ENCODE measurements at places on chromosomes 6 and 20. TPM values are rescaled to one million over a fixed set of nuclear protein-coding genes. Genes with fewer than 3 reads are reported as not detected.

RIPOR2 gene
- 2.1 TPM for total RNA-seq

SIRPB1 gene
- total RNA-seq: 1.2 TPM

MAS1 gene
- total RNA-seq: not detected

SCUBE3 gene
- total RNA-seq: 62.5 TPM

CST3 gene
- total RNA-seq: 229 TPM

RSPO4 gene
- not detected for total RNA-seq

RIMS1 gene
- 8.3 TPM for total RNA-seq

MYLK2 gene
- under 0.01 TPM for total RNA-seq

DNA sequence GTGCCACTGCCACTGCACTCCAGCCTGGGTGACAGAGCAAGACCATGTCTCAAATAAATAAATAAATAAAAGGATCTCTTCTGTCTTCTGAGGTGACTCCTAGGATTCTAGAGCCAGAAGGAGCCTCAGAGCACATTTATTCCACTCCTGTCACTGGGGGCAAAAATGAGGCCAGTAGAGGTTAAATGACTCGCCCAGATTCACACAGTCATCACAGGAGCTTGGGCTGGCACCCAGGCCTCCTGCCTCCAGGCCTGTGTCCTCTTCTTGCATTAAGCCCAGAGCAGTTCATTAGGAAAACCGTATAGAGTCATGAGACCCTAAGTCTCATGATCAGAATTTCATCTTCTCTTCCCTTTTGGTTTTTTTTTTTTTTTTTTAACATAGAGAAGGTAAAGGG, 243.3 kb downstream of the NRN1 start:
- DNase-seq: no peak

GRCh38 chr6:106739387-106739786, 110.0 kb downstream of the QRSL1 start:
- DNase-seq: no peak

DNA sequence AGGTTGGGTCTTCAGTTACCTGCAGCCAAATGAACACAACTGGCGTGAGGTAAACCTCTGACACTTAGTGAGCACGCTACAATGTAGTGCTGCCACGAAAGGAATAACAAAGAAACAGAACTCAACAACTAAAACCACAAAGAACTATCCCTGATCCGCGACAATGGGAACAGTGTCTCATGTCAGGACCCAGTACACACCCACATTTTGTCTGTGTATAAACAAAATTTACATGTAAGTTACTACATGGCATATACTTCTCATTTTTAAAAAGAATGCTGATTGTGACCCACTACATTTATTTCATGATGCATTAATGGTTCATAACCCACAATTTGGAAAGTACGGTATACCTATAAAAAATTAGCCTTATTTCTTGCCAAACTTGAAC, 14.1 kb downstream of the FKBP1A start:
- DNase-seq: no peak

DNA sequence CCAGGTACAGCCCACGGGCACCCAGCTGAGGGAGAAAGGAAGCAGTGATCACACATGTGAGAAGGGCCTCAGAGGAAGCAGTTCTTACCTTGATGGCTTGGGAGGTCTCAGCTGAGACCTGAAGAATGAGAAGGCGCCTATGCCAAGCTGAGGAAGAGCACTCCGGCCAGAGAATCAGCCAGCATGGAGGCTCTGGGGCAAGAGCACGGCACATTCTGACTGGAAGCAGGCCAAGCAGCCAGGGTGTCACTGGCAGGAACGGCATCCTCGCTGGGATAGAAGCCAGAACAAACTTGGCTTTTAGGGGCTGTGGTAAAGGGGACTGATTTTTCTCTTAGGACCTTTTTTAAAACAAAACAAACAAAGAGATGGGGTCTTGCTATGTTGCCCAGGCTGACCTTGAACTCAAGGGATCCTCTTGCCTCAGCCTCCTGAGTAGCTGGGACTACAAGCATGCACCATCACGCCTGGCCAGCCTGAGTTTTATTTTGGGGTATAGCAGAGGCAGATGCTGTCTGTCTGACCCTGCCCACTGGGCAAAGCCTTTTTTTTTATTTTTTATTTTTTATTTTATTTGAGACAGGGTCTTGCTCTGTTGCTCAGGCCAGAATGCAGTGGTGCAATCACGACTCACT, 17.6 kb downstream of the GHRH start:
- no peak for DNase-seq

DNA sequence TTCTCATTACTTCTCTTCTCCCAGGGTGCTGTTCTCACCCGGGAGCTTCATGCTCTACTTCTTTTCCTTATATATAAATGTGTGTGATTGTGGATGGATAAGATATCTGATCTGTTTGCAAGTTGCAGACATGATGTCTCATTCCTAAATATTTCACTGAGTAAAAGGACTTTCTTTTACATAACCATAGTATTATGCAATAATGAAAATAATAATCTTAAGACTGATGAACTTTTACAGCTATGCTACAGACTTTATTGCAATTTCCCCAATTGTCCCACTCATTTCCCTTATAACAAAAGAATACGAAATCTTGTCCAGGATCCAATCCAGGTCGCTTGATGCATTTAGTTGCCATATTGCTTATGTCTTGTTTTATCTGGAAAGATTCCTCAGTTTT, 284.5 kb upstream of the JAG1 start:
- no peak for DNase-seq

DNA sequence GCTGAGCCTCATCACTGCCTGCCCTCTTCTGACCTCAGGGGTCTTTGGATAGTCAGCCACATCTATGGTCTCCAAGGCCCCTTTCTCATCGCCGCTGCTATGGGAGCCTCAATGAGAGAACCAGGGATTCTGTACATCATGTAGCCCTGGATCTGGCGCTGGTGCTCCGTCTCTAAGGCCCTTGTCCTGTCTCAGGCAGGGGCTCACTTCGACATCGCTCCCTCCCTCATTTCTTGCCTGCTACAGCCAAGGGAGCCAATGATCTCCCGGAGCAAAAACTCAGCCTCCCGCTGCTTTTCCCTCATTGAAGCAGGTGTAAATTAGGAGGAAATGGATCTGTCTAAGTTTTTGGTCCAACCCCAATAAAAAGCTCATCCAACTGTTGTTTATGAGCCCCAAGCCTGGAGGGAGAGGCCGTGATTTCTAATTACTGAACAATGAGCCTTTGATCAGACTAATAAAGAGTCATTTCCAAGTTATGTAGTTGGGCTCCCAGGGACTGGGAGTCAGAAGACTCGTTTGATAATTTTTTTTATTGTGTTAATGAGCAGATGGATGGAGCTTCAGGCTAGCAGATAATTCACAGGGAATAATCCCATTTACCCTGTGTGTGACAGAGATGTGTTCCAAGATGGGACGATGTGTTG, 30.9 kb downstream of the LBP start:
- DNase-seq: no peak

- no peak for DNase-seq
Observed at GRCh38 chr20:25077610-25078169, 4.3 kb downstream of the VSX1 start.

DNA sequence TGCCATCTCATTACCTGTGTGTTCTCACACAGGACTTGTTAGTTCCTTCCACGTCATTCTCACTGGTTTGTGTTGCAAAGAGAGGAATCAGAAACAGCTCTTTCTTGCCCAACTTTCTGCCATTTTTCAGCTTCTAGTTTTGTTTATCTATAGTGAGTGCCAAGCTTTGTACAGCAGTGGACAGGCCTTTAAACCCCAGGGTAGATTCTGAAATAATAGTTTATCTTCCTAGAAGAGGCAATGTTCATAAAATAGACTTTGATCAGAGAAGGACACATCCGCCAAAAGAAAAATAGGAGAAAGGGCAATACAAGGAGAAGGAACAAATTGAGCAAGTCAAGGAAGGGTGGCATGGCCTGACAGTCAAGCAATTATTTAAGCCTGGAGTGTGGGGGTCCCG, 17.7 kb upstream of the TMEM30A start:
- DNase-seq: no peak

GRCh38 chr6:37238381-37238780, 19.2 kb upstream of the TBC1D22B start:
- no peak for DNase-seq

DNA sequence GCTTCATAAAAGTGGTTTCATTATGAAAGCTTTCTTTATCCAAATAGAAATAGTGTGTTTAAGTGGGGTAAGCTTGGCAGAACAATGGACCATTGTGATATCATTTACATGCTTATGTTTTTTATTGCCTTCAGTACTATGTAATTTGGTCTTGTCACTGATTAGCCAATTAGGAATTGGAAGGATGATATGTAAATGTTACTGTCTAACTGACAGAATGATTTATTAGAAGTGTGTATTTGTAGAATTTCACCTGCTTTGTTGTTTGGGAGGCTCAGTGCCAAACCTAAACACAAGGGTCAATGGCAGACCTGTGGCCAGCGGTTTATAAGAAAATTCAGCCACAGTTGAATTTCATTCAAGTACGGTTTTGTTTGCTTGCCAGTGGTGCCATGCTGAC, 39.0 kb downstream of the AIG1 start:
- no peak for DNase-seq

- no peak for DNase-seq
Observed at GRCh38 chr6:104729433-104729832, 130.3 kb downstream of the HACE1 start.

GRCh38 chr20:17966432-17967310, 1.9 kb downstream of the SNX5 start:
- DNase-seq: peak; percentile 70

DNA sequence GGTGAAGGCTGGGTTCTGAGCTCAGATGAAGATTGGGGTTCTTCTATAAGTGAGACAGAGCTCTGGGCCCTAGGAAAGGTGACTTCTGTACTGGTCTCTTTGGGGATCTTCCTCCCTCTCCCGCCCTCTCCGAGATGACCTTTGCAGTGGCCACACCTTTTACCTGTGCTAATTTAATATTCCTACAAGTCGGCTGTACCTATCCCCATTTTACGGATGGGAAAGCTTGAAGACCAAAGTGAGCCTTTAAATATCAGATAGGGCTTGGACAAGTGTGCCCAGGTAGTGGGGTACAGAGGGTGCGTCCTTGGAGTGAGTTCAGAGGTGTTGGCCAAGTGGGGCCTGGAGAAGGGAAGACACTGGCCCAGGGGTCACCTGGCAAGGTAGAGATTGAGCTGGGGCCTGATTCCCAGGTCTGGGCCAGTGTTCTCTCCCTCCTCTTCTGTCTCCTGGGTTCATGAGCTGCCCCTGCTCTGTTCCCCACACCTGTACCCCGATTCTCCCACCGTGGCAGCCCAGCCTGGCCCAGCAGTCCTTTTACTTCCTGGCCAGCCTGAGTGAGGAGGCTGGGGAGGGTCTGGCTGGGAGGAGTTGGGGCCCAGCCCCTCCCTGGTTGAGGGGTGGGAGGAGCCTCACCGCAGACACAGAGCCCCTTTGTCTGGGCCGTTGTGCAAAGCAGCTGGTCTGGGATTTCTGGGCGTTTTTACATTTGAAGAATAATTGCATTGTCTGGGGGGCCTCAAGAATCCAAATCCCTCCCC, 152.1 kb upstream of the RNF24 start:
- peak; percentile 51 for DNase-seq

DNA sequence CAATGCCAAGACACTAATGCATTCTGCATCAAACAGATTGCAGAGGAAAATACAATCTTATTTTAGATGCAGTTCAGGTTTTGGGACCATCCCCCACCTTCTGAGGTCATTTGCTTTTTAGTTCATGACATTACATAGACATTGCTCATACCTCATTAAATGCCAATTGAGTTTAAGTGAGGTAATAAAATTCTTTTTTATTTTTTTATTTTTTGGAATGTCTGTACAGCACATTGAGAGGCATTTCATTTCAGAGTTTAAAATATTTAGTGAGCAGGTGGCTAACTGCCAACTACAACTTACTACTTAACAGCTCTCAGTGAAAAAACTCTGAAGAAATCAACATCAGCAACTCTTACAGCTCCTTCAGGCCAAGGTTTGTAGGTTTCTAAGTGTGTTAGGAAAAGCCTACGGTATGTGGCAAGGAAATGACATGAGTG, 482.2 kb upstream of the RNF217 start:
- no peak for DNase-seq

DNA sequence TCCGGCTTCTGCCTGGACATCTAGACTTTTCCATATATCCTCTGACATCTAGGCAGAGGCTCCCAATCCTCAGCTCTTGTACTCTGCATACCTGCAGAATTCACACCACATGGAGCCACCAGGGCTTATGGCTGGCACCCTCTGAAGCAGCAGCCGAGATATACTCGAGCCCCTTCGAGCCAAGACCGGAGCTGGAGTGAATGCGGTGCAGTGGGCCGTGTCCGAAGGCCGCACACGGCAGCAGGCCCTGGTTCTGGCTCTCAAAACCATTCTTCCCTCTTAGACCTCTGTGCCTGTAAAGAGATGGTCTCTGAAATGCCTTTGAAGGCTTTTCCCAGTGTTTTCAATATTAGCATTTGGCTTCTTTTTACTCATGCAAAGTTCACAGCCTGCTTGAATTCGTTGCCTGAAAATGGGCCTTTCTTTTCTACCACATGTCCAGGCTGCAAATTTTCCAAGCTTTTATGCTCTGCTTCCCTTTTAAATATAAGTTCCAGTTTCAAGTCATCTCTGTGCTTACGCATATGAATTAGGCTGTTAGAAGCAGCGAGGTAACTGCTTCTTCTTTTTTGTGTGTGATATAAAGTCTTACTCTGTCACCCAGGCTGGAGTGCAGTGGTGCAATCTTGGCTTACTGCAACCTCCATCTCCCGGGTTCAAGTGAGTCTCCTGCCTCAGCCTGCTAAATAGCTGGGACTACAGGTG, 3.8 kb upstream of the SIRPB1 start:
- DNase-seq: peak; percentile 15

DNA sequence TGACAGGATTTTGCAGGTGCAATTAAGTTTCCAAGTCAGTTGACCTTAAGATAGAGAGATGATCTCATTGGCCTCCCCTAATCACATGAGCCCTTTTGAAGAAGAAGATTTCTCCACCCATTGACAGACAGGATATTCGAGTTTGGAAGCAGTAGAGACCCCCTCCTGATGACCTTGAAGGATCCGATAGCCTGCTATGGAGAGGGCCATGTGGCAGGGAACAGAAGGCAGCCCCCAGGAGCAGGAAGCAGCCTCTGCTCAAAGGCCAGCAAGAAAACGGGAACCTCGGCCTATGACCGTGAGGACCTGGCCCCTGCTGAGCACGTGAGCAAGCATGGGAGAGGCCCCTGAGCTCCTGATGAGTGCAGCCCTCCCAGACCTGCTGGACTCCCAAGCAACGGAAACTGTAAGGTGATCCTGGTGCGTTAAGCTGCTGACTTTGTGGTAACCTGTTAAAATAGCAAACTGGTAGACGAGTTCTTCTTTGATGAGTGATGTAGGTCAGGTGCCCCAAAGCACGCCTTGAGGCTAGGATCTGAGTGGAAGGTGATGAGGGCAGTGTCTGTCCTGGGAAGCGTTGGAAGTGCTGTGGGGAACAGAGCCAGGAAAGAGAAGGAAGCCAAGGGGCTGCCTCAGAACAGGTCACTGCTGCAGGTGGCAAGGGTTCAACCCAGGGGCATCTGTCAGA, 18.5 kb upstream of the TUBB2A start:
- no peak for DNase-seq

GRCh38 chr6:75849329-75850025, 100.4 kb downstream of the MYO6 start:
- no peak for DNase-seq

GRCh38 chr6:6924708-6925107, 183.1 kb upstream of the RREB1 start:
- DNase-seq: no peak
